ENCODE measurements at places on chromosomes 3 and 15. TPM values are rescaled to one million over a fixed set of nuclear protein-coding genes. Genes with fewer than 3 reads are reported as not detected.

The TGM4 gene
- total RNA-seq = not detected

The UTS2B gene
- total RNA-seq = not detected

The CPNE9 gene
- not detected for total RNA-seq

The STXBP5L gene
- total RNA-seq = not detected

The LRRC31 gene
- 0.07 TPM for total RNA-seq

The SLITRK3 gene
- not detected for total RNA-seq

The PTPN23 gene
- 35.7 TPM for total RNA-seq

The C2CD4A gene
- total RNA-seq = not detected

The MAGEL2 gene
- total RNA-seq = not detected

The MST1 gene
- 11.1 TPM for total RNA-seq

The EIF5A2 gene
- 9.8 TPM for total RNA-seq

The TMIE gene
- total RNA-seq = not detected

The SLC38A3 gene
- total RNA-seq = not detected

The PLA2G4D gene
- not detected for total RNA-seq

The A4GNT gene
- not detected for total RNA-seq
